PC-3 (cell line): ENCODE measurements at places on chromosomes 2 and 18. TPM values are rescaled to one million over a fixed set of nuclear protein-coding genes. Genes with fewer than 3 reads are reported as not detected.

- peak; percentile 92 for DNase-seq
- H3K27ac ChIP-seq: peak overlapping the region; percentile 94
- H3K4me1 ChIP-seq: peaks cover 55% of the 10 kb centered on the region
- H3K27me3 ChIP-seq: no peaks in the 10 kb centered on the region
These were observed 238.8 kb downstream of the IKZF2 start for GRCh38 chr2:212912445-212913103.

DNA sequence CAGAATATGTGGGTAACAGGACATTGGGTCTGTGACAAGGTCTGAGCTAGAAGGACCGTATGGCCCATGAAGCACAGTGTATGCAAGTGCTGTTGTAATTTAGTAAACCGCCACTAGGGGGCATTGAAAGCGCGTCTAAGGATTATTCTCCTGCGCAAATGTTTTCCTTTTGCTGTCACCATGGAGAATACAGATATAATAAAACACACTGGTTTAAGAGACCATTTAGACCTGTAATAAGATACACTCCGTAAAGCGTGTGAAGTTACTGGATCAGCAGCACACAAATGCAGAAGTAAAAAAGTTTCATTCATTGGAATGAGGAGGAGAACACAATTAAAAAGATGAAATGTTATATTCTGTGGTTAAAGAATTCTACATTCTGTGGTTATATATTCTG is 272.4 kb downstream of the AGAP1 start:
- no peaks in the 10 kb centered on the region for H3K27me3 ChIP-seq
- peaks cover 10% of the 10 kb centered on the region; the same call in 1 of the 2 replicates for H3K4me1 ChIP-seq
- H3K36me3 ChIP-seq: peaks cover 4% of the 10 kb centered on the region; the same call in 1 of the 2 replicates
- DNase-seq: peak; percentile 92

- no peak overlapping the region for H3K4me3 ChIP-seq
- no peak overlapping the region for H3K27ac ChIP-seq
- peaks cover 6% of the 10 kb centered on the region for H3K4me1 ChIP-seq
- H3K36me3 ChIP-seq: no peaks in the 10 kb centered on the region
- no peaks in the 10 kb centered on the region for H3K27me3 ChIP-seq
- no peak for DNase-seq
These were observed 83.8 kb downstream of the AGAP1 start for GRCh38 chr2:235577404-235578330.

- H3K4me3 ChIP-seq: no peak overlapping the region
- no peaks in the 10 kb centered on the region; the same call in 1 of the 2 replicates for H3K36me3 ChIP-seq
- no peaks in the 10 kb centered on the region for H3K27me3 ChIP-seq
- H3K27ac ChIP-seq: no peak overlapping the region
- H3K4me1 ChIP-seq: peaks cover 23% of the 10 kb centered on the region
These were observed 357.3 kb downstream of the ZEB2 start for GRCh38 chr2:144162652-144163051.

RAB1A gene
- total RNA-seq: 96.9 and 97.3 TPM in 2 replicates
